ENCODE measurements at places on chromosomes 2 and 18. TPM values are rescaled to one million over a fixed set of nuclear protein-coding genes. Genes with fewer than 3 reads are reported as not detected.

- DNase-seq: peak; percentile 73
Measured at GRCh38 chr2:104378853-104379374, 475.0 kb upstream of the POU3F3 start.

GRCh38 chr2:232315049-232315922, 63.3 kb upstream of the ALPP start:
- peak; percentile 48 for DNase-seq

- DNase-seq: no peak
Measured at GRCh38 chr2:172865422-172865821, 129.8 kb downstream of the RAPGEF4 start.

DNA sequence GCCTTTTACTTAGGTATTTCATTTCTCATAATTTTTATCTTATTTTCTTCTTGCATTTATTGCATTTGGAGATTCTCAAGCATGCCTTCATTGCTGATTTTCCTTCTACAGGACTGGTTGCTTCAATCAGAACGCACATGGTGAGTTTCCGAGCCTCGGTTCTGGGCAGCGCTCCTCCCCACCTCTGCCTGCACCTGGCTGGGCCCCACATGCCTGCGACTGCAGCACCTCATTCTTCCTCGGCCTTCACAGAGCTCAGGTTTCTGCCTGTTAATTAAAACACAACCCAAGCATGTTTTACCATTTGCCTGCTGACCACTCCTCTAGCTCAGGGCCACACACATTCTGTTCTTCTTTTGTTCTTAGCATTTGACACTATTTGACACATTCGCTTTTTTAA, 398.8 kb downstream of the GALR1 start:
- DNase-seq: no peak

GRCh38 chr2:53572696-53573095, 194.9 kb upstream of the CHAC2 start:
- DNase-seq: no peak

GRCh38 chr2:7792031-7792651, 874.9 kb downstream of the RNF144A start:
- DNase-seq: peak; percentile 22

DNA sequence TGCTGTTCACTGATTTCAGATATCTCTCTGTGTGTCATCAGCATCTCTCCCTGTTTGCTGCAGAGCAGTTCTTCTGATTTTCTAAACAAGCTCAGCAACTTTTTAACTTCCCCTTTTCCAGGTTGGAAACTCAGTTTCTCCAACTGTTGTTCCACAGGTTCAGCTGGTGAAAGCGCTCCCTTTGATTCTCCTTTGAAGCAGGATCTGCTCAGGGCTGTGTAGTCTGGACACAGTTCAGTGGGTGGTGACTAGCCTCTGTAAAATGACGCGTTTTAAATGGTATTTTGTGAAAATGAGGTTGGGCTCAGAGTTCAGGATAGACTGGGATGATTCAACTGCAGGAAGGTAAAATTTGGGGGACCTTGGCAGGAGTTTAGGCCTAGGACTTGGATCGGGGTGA, 106.3 kb downstream of the TRIM43 start:
- no peak for DNase-seq

- DNase-seq: no peak
Measured at GRCh38 chr2:60098996-60099395, 454.5 kb downstream of the BCL11A start.

GRCh38 chr18:69943021-69943420, 4.7 kb downstream of the CD226 start:
- DNase-seq: no peak

- DNase-seq: no peak
Measured at GRCh38 chr18:6683112-6683876, 46.2 kb upstream of the ARHGAP28 start.

DNA sequence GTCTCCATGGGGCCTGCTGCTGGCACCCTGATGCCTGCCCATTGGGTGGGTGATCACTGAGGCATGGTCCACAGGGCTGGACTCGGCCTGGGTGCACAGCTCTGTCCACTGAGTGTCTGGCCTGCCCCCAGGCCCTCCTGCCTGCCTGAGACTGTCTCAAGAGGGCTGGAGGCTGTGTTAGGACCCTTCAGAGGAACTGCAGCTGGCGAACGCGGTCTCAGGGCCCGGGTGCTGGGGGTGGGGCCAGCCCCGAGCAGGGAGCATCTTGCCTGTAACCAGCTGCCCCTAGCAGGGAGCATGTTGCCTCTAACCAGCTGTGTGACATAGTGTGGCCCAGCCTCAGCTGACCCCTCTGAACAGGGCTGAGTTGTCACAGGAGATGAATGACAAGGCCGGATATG, 50.0 kb downstream of the TWIST2 start:
- no peak for DNase-seq

- DNase-seq: no peak
Measured at GRCh38 chr2:34545486-34546136, 946.5 kb upstream of the FAM98A start.

DNA sequence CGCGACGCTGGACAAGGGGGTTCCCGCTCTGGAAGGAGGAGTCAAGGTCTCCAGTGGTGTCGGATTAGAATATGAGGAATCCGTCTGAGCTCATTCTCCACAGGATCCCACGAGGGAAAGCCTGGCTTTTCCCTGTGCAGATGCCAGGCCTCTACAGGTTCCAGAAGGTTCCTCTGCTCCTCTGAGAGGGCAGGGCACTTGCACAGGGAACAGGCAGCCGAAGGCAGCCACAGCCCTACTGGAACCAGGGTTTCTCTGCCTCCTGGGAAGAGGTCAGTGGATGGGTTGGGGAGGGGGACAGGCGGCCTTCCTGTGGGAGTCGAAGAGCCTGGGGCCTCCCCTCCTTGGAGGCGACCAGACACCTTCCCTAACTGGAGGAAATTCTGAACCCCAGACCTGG, 1.7 kb upstream of the AQP12A start:
- DNase-seq: no peak

DNA sequence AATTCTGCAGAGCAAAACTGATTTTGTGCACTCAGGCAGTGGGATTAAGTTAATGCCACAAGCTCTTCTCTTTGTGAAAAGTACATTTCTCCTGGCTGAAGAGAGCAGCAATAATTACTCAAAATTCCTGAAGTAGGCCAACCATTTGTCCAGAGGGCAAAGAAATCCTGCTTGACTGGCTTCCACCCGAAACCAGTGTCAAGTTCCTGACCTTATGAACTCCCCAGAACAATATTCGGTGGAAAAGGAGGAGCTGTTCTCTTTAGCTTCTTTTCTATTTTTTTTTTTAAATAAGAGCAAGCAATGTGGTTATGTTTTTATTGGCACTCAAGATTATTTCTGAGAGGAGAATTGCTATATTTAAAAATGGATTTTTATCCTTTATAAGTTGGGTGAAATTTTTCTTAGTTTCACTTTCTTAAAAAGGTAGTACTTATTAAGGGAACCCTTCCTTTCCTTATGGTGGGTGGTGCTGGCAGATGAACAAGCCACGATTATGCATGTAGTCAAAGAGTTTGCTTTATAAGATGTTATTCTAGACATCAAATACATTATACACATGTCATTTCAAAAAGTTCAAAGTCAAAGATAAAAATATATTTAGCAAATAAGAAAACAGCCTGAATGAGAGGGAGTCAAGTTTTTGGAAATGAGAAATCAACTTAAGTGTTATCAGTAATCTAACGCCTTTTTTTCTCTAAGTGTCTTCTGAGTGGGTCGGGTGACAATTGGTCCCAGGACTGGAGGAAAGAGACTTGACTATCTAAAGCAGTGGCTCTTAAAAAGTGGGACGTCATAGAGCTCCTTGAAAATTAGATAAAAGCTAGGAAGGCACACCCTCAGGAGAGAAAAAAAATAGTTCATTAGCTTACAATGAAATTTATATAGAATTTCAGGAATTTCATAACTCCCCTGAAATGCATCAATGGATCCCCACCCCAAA, 194.5 kb downstream of the IKZF2 start:
- DNase-seq: no peak

DNA sequence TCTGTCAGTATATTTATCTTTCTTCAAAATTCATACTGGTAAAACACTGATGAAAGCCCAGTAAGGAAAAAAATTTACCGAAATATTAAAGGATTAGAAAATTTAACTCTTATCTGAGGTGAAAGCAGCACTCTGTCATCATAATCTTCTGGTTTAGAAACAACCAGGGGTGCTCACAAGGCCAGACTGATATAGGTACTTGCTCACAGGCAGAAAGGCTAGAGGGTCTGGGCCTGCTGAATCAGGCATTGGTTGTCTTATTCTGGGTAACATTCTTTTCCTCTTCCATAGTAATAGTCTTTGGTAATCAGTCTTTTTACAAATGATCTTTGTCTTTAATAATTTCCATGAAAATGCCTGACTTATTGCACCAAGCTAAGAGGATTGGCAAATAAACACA, 221.4 kb upstream of the TFPI start:
- DNase-seq: no peak

GRCh38 chr2:238942726-238943300, 94.9 kb downstream of the TWIST2 start:
- DNase-seq: no peak

DNA sequence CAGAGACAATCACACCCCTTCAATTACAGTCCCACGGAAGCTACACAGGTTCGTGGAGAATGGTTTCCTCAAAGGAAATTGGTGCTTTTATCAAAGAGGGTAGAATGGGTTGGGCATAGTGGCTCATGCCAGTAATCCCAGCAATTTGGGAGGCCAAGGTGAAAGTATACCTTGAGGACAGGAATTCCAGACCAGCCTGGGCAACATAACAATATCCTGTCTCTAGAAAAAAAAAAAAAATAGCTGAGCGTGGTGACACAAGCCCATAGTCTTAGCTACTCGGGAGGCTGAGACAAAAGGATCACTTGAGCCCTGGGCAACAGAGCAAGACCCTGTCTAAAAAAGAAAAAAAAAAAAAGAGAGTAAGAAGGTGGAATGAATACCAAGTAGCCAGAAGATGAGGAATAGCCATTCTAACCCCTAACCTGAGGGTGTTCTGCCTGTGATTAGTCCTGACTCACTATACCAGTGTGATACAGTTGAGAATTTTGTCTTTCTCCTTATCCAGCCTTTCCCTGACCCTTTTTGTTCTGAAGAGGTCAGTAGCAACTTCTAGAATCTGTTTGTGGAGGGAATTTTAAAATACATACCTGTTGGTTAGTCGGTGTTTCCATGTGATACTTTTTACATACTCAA, 283.2 kb downstream of the MREG start:
- DNase-seq: no peak

- peak; percentile 77 for DNase-seq
Measured at GRCh38 chr2:47323009-47323821, 79.7 kb upstream of the MSH2 start.

DNA sequence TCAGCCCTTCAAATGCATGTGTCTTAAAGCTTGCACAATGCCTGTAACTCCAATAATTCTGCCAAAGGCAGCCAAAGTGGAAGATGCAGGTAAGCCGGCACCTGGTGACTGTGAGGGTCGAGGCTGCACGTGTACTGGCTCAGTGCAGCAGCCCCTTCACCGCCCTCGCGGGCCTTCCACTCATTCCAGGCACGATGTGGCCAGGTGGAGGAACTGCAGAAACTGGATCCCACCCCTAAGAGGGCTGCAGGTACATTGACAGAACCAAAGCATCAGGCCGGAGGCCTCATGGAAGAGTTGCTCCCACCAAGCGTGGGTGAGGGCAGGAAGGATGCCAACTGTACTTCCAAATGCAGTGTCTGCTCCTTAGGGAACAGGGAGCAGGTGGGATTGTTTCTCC, 253.4 kb downstream of the HDAC4 start:
- DNase-seq: no peak

DNA sequence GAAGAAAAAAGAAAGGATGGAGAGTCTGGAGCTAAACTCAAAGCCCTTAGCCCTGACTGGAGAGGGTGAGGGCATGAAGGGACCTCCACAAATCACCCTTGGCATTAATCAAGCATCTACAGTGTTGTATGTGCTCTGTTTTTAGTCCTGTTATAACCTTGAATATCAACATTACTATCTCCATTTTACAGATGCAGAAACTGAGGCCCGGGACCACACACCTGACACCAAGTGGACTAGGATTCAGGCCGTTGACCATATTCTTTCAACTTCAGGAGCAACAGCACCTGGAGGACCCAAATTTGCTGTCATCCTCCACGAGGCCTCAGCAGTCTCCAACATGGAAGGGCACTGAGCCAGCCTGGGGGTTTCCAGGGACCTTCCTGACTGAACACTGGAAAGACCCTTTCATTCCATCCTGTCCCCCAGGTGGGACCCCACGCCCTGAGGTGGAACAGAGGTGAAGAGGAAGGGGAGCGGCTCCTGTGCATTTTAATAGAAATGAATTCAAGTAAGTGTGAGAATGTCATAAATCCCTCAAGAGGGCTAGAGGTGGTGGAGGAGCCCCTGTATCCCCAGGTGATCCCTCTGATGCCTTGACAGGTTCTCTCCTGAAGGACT, 41.0 kb downstream of the SERTAD2 start:
- no peak for DNase-seq

The CCDC148 gene
- 1.2 TPM for total RNA-seq

The LYG2 gene
- total RNA-seq: 16.5 TPM

The CAD gene
- total RNA-seq: 35.2 TPM

The DRC1 gene
- total RNA-seq: not detected

The C18orf54 gene
- total RNA-seq: 6.1 TPM

The KLHL30 gene
- 3.3 TPM for total RNA-seq

The FECH gene
- 54.4 TPM for total RNA-seq
